ENCODE measurements at places on chromosomes 7 and 10.

DNA sequence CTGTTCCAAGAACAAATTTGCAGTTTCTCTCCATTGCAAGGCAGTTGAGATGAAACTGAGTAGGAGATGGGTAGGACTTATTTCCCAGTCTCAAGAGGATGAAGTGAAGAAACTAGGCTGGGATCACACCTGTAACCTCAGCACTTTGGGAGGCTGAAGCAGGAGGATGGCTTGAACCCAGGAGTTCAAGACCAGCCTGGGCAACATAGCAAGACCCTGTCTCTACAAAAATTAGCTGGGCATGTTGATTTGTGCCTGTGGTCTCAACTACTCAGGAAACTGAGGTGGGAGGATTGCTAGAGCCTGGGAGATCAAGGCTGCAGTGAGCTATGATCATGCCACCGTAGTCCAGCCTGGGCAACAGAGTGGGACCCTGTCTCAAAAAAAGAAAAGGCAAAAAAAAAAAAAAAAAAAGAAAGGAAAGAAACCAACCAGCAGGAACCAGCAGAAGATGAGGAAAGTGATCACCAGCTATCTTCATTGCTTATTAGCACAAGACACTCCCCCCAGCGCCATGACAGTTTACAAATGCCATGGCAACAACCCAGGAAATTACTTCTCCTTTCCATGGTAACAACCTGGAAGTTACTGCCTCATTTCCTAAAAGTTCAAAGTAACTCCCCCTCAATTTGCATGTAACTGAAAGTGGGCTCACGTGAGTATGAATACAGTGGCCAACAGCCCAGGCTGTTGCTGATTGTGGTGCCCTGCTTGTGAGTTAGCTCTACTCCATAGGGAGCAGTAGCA, 18.3 kb upstream of the ST8SIA6 start:
- no peak for DNase-seq

DNA sequence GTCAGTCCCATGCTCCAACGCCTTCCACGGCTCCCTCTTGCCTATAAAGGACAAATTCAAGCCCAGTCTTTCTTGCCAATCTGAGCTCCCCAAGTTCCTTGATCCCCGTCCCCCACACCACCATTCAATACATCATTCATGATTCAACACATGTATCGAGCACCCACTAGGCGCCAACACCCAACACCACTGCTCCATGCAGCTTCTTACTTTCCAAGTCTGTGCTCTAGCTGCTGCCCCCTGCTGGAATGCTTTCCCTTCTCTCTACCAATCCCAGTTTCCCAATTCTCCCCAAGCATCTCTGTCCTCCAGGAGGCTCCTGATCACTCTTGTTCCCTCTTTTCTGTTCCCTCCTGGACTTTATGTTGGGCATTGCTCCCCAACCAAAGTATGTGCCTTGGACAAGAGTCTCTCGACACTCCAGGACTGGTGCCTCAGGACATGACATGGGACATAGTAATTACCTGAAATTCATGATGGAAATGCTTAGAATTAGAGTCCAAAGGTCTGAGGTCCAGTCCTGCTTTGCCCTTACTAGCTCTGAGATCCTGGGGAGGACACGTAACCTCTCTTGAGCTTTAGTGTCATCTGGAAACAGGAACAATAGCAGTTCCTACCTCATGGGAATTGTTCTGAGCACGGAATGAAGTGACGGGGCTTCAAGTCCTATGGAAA, 172.7 kb downstream of the NEURL1 start:
- no peak for DNase-seq

- DNase-seq: no peak
Measured at GRCh38 chr10:128065881-128066534, 60.2 kb downstream of the MKI67 start.

DNA sequence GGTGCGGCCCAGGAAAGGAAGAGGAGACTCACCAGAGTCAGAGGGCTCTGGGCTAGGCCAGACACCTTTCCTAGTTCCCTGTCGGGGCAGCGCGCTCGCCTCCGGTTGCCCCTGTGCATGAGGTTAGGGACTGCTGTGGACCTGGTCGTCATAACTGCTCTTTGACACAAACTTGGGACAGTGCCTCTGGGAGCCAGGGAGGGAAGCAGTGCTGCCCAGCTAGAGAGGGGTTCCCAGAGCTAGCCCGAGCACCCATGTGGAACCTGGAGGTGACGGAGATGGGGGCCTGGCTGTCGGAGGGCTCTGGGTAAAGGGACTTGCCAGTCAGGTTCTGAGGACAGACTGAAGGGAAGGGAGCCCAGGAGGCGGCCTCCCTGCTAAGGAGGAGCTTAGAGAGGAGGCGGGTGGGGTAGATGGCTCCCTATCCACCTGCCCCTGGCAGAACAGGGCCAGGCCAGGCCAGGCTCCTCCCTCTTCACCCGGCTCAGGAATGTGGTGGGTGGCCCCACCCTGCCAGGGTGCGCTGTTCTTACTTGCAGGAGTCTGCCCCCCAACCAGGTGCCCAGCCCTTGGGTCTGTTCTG, 29.7 kb downstream of the AGAP3 start:
- DNase-seq: no peak

DNA sequence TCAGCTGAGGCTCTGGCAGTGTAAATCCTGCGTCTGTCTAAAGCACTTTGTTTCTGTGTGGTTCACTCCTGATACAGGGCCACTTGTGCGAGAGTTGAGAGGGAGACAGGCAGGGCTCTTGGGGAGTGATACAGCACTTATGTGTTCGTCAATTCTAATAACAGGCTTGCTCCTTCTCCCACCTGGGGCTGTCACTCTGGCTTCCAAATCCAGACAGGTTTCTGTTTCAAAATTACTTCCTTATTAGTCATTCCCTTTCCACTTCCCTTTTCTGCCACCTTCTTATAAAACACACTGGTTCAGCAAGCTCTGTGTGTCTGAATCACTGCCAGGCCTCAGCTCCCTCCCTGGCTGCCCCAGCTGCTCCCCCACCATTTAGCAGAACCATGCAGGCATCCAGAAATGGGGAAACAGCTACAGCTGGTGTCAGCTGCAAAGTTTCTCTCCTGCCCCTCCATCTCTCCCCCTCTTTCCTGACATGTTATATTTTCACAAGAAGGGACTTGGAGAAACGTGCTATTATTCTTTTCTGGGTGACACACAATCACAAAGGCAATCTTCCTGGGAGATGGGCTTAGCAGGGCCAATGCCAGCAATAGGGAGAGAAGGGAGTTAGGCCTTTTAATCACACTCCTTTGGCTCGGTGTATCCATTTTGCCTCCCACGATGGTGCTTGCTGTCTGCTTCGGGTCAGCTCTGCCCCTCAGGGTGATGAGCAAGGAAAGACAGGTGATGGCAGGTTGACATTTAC, 58.4 kb upstream of the ZNRF2 start:
- DNase-seq: no peak

DNA sequence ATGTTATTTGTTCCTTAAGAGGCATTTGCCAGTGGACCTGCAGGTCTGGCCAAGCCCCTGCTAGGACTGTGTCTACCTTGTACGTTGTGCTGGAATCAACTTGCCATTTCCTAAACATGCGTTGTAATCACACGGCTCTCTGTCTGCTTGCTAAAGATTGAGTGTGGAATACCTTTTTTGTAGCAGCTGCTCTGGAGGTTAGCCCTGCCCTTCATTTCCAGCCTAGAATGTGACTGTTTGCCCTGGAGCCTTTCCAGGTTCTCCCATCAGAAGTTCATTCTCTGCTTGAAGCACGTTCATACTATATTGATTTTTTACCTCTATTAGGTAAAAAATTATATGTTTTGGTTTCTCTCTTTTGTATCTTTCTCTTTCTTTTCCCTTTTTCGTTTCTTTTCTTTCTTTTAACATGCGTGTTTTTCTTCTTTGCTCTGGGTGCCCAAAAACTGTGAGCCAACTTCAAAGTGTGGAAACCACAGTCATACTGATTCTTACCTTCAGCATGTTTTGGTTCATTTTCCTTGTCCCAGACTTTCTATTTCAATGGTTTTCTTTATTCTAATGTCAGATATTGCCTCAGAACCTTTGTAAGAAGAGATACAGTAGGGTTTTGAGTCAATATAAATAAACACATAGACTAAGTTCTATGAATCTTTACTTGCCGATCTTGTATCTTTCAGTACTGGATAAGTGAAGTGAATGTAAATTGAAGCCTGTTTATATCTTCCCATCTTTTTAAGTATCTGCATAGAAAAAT, 111.9 kb upstream of the RPA3 start:
- DNase-seq: no peak

GRCh38 chr7:81186691-81187090, 267.8 kb upstream of the SEMA3C start:
- no peak for DNase-seq

DNA sequence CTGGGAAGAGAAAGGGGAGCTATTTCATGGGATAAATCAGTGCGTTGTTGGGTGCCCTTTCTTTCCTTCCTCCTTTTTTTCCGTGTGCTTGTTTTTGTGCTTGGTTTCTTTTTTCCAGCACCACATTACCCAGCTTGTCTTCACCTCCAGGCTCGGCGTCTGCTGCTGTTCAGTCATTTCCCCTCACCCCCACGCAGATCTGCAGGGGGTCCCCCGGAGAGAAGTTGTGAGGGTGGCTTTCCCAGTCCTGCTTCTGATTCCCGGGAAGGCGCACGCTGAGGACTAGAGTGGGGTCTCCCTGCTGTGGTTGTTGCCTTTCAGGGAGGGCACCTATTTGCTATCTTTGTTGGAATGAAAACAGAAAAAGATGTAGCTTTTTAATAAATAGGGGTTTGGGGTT, 1.6 kb downstream of the CAMK1D start:
- DNase-seq: no peak

DNA sequence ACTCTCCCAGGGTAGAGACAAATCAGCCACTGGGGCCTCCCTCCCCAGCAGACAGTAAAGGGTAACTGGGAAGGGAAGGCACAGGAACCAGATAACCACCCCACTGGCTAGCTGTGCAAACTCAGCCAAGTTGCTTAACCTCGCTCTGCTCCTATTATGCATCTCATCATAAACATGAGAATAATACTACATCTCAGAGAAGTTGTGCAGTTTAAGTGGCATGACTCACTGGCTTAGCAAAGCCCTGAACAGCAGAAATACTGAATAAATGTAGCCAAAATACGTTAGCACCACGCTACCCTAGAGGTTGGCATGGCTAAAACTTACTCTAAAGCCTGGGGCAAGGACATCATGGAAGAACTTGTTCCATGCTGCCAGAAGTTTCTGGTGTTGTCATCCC, 128.1 kb upstream of the ANK3 start:
- no peak for DNase-seq

DNA sequence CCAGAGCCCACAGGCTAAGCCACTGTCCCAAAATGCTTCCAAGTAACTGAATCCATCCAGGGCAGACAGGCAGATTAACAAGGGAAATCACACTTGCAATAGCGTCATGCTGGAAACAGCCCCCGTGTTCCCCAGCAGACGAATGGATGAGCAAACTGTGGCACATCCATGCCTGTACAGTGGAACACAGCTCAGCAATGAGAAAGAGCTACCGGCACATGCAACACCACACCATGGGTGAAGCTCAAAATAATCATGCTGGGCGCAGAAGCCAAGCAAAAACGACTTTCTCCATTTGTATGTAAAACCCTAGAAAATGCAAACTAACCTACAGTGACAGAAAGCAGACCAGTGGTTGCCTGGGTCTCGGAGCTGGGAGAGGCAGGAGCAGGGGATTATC, 153.1 kb downstream of the SLIT1 start:
- no peak for DNase-seq

DNA sequence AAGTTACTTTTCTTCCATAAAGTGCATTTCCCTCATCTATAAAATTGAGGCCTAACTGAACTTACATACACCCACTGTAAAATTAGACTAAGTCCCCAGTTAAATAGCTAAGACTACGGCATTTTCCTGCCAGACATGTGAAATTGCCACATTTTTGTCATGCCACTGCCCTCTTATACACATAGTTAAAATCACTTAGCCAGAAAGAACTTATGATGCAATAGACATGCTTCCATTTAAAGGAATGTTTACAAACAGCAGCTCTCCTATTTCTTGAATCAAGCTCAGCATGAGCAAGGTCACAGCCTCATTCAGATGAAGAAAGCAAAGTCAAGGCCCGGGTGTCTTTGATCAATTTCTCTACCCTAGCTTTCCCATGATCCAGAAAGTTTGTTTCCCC, 175.7 kb downstream of the LRRN3 start:
- DNase-seq: no peak

DNA sequence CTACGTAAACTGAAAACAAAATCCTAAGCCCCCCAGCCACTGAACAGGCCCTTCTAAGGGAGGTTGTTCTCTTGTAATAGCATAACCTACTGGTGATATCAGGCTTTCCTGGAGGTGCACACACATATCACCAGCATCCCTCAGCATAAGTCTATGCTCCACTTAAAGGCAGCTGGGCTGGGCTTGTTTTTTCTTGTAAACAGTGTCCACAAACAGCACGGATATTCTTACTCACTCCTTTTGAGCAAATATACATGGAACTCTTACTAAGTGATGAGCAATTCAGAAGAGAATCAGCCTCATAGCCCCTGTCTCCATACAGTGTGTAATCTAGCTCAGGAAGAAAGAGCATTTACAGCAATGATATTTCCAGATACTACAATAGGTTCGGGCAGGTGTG, 2.4 kb downstream of the LRIT1 start:
- DNase-seq: no peak

GRCh38 chr7:117445206-117445605, 17.9 kb upstream of the ASZ1 start:
- no peak for DNase-seq

Data from stimulated activated CD4-positive, alpha-beta T cell treated with anti-CD3 and anti-CD28 coated beads, Interleukin-12 subunit alpha, Interleukin-12 subunit beta, amount 100 ng/mL, for 48 hours (primary cell).